HS-5 (cell line): ENCODE measurements at places on chromosomes 2 and 18.

GRCh38 chr18:43077510-43078308 is 37.8 kb downstream of the RIT2 start:
- no peak for DNase-seq

DNA sequence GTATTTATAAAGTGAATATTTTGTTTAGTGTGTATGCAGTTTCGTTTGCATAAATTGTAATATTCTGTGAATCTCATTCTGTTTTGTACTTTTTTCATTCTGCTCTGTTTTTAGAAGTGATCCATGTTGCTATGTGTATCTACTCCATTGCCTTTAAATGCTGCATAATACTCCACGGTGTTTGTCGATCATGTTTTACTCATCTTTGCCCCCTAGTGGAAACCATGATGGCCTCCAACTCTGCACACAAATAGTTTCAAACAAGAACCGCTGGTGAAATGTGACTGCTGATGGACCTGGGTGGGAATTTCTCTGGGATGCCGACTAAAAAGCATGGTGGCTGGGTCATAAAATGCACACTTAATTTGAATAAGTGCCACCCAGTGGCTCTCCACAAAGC is 32.0 kb upstream of the SKOR2 start:
- no peak for DNase-seq

GRCh38 chr2:210399440-210400041 is 77.0 kb downstream of the LANCL1 start:
- DNase-seq, result no peak

GRCh38 chr2:4745056-4745991 is 946.9 kb upstream of the SOX11 start:
- no peak for DNase-seq

DNA sequence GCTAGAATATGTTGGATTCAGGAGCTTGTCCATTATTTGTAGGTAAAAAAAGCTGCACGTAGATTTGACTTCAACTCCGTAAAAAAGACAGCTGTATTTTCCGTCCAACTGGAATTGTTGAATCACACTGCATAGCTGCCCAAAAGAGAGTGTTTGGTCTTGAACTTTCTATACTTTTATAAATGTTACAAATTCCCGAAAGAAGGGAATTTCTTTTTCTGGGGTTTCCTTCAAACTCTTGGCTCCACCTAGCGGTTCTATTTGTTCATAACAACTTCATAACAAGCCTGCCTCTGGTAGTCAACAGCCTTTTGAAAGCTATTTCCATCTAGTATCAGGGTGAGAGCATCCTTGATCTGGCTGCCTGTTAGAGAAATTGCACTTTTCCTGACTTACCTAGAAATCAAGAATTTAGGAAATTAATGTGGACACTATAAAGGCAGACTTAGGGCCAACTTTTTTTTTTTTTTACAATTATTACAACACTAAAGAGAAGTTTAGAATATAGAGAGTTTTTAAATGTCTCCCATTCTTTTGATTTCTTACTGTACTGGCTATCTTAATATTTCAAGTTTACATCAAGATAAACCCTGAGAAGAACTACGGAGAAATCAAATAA is 48.1 kb downstream of the TMEM185B start:
- peak; percentile 53 for DNase-seq

GRCh38 chr2:170999654-171000053 is 70.6 kb downstream of the GORASP2 start:
- no peak for DNase-seq

GRCh38 chr2:48812416-48812815 is 56.9 kb upstream of the LHCGR start:
- no peak for DNase-seq

DNA sequence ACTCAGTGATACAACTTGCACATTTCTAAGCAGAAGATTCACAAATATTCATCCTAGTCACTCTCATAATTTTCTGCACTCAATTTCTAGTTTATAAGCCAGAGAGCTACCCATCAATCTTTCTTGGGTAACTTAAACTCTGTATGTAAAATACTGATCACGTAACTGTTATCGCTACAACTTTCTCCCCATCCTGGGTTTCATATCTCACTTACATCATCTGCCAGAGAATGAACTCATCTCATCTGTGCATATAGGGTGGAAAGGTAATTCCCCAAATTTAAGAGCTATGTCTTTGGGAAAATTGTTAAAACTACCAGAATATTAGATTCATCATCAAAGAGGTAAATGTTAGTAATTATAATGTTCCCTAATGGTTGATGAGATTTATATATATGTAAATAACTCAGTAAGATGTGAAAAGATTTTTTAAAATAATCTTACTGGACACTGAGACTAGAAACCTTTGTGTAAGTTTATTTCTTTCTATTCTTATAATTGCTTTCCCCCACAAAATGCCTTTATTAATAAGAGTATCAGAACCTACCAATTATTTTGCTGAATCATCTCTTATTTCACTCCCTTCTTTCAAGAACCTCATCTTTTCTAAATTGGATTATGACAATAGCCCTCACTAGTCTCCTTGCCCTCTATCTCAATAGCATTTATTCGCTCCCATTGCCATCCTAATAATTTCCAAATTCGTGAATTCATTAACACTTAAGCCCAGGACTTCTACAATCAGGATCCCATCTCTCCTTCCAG is 729.0 kb downstream of the EPHA4 start:
- no peak for DNase-seq

DNA sequence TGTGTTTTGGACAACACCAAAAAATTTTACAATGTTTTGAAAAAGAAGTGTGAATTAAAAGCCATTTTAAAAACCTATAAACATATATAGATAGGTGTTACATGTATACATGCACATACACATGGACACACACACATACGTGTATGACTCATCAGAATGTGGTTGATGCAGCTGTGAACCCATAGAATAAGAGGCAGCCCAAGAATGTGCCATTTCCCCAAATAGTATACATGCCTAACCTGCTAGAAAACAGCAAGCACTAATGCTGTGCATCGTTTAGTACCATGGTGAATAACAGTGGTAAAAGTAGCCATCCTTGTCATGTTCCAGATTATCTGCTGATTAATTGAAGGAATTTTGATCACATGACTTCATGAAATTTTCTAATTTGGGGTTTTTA is 149.0 kb downstream of the DSEL start:
- DNase-seq, result no peak

DNA sequence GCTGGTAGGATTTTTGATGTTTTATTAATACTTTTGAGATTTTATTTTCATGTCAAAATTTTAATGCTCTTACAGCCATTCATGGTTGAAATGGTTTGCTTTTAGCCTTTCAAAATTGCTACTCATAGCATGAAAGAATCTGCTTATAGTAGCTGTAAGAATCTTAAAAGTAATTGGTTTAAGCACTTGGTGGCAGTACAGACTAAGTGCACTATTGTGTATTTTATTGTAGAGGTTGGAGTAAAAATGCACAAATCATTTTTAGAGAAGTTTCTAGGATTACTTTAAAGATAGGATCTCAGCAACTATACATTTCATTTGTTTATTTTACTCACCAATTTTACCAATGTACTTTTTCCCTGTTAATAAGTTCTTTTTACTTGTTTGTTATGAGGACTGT is 205.8 kb downstream of the SPAG16 start:
- DNase-seq, result no peak

- DNase-seq, result no peak
Observed at GRCh38 chr2:173353556-173353955, 1.1 kb upstream of the CDCA7 start.

GRCh38 chr2:68318914-68319397 is 793 bp downstream of the CNRIP1 start:
- no peak for DNase-seq

GRCh38 chr2:162232671-162233070 is 10.6 kb downstream of the FAP start:
- no peak for DNase-seq

GRCh38 chr2:224442071-224442967 is 40.4 kb upstream of the FAM124B start:
- no peak for DNase-seq

- no peak for DNase-seq
Observed at GRCh38 chr2:36818542-36818941, 122.0 kb downstream of the VIT start.

DNA sequence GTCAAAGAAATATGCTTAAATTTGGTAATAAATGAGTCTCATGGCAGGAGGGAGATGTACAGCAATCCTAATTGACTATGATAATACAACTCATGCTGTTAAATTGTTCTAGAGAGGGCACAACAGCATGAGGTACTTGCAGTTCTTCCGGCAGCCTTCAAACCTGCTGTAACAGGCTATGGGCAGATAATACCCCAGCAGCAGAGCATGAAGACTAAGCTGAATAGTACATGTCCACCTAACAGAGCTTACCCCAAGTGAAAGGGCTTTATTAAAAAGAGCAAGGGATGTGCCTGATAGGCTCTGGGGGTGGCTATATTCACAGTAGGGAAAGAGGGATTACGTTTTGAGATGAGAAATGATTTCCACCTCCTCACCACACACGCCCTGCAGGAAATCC is 28.9 kb downstream of the MRO start:
- DNase-seq, result no peak

DNA sequence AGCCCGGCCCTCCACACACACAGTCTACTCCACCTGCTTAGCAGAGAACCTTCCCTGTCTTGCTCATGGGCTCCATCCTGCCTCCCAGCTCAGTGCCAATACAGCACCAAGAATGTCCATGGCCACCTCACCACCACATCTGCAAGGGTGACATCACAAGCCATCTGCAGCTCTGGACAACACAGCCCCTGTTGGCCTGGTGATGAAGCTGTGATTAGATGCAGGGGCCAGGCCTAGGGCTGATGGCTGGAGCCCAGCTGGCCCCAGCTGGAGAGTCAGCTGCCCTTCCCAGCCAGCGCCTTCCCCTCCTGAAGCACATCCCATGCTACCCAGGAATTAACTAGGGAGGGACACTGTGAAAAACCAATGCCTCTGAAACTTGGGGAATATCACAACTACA is 91.1 kb downstream of the TTC32 start:
- no peak for DNase-seq

DNA sequence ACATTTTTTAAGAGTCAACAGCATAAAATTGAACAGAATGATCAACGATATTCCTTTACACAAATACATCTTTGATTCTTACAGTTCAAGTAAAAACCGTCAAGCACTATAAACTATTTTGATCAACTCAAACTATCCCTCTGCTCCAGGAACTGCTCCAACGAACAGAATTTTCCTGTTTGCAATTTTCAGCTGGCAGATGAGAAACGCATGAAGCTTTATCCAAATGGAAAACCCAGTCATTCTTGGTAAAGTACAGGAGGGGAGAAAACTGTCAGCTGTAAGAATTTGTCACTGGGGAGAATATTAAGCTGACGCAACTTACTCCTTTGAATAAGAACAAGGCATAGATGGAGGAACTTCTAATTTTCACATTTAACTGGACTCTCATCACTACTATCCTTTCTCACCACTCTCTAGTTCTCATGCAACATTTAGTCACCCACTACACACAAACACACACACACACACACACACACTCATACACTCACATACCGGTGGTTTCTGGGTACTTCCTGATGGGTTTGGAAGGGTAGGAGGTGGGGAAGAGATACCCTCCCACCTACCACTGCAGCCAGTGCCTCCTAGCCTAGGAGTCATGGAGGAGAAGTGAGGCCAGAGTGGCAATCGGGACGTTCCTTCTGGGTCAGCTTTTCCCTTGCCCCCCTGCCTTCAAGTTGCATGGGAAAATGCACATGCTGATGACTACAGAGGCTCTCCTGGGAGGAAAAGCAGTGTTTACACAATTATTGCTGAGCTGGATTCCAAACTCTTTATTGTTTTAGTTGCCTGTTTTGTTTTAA is 54.0 kb upstream of the SPATS2L start:
- DNase-seq, result peak; percentile 2

DNA sequence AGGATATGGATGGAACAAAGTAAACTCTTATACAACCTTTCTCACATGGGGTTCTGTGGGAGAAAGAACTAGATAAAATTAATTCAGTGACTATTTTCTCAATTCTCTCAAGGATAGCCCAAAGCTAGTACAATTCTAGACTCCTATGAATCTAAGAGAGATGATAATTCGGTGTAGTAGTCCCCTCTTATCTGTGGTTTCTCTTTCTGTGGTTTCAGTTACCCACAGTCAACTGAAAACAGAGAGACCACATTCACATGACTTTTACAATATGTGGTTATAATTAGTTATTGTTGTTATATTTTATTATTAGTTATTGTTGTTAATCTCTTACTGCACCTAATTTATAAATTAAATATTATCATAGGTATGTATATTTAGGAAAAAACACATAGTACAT is 53.5 kb upstream of the C2orf15 start:
- no peak for DNase-seq

- DNase-seq, result no peak
Observed at GRCh38 chr2:174438146-174438886, 42.8 kb downstream of the SCRN3 start.

DNA sequence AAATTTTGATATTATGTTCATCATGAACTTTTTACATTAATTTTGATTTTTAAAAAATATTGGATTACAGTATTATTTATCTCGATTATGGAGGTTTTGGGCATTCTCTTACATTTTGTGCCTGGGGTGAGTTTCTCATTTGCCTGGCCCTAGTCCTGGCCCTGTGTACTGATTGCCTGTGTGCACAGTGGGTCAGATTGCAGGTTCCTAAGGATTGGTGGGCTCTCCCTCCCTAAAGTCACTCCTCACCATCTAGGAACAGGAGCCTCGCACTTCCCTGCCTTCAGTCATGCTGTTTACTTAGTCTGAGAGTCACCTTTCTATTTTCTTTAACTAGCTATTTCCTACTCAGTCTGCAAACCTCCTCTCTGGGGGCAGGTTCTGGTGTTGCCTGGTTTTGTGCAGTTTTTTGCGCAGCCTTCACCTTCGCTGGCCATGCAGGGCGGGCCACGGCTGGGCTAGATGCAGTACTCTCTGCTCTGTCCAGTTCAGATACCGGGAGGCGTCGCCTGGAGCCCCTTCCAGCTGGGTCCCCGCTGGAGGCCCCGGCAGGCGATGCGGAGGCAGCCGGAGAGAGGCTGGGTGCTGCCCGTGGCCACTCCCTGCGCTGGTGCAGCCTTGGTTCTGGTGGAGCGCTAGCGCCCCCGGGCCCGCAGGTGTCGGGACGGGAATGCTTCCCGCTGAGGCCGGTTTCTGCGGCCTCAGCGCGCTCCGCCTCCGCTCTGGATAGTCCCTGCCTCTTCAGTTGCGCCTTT is 23.3 kb upstream of the MC5R start:
- DNase-seq, result no peak
